ENCODE measurements at places on chromosomes 16 and 17.

- no peak for DNase-seq
Measured at GRCh38 chr17:17498606-17499301, 2.6 kb upstream of the RASD1 start.

- DNase-seq = no peak
Measured at GRCh38 chr16:2949705-2950352, 14.2 kb upstream of the KREMEN2 start.

GRCh38 chr17:55462711-55463110 lies 41.1 kb upstream of the MMD start:
- DNase-seq = no peak

DNA sequence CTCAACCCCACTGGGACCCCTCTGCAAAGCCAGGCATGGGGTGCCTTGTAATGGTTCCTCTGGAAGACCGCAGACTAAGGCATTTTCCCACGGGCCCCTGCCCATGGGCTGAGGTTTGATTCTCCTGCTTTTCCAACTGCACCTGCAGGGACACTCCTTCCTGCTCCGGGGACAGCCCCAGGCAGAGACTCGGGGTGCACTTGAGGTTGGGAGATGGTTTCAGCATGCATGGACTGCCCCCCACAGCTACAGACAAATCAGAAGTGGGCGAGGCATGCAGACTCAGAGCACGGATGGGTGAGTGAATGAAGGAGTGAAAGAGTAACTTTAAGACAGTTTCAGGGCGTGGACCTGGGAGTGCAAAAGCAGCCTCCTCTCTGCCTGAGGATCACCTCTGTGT lies 87.9 kb upstream of the RPL38 start:
- DNase-seq = no peak

- DNase-seq = no peak
Measured at GRCh38 chr16:50809561-50809960, 67.7 kb downstream of the CYLD start.

DNA sequence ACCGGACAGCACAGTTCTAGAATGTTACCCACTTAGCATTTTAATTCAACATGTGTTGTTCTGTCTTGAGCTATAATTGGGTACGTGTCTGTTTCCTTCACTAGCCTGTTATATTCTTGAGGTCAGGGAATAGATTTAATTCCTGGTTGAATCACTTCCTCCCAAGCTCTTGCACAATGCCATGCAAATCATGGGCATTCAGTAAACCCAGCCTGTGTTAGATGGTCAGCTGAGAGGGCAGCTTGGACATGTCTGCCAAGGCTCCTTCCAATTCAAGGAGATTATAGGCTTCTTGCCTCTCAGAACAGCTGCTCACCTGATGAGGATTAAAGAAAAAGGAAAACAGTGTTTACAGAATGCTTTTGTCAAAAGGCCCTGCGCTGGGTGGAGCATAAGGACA lies 12.6 kb downstream of the C1QTNF1 start:
- no peak for DNase-seq

- no peak for DNase-seq
Measured at GRCh38 chr16:86931410-86931941, 353.1 kb downstream of the FOXL1 start.

GRCh38 chr17:74447628-74448159 lies 15.8 kb downstream of the GPRC5C start:
- DNase-seq = no peak

DNA sequence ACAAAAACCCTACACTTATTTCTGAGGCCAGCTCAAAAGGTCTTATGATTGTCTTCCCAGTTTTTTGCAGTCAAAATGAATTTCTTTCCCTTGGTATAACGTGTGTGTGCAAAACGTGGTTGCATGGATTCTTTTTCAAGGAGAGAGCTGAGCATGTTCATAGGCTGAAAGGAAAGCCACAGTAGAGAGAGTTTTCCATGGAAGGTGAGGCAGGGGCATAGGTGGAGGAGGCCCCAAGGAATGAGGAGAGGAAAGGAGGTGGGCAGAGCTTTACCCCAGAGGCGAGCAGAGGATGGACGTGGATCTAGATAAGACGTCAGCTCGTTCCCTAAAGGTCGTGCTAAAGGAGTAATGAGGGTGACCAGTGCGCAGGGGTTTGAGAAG lies 22.8 kb downstream of the TRPV2 start:
- no peak for DNase-seq

GRCh38 chr17:65627891-65628643 lies 66.6 kb upstream of the AXIN2 start:
- peak; percentile 14 for DNase-seq

GRCh38 chr17:14760212-14760611 lies 459.3 kb downstream of the HS3ST3B1 start:
- DNase-seq = no peak

- DNase-seq = no peak
Measured at GRCh38 chr17:49523706-49524472, 28.8 kb downstream of the NGFR start.

- no peak for DNase-seq
Measured at GRCh38 chr16:81967358-81967757, 43.9 kb downstream of the SDR42E1 start.

GRCh38 chr16:66703406-66704215 lies 7.1 kb upstream of the CMTM4 start:
- no peak for DNase-seq

GRCh38 chr16:66260522-66261254 lies 105.8 kb upstream of the CDH5 start:
- DNase-seq = no peak

- DNase-seq = no peak
Measured at GRCh38 chr17:76547183-76547641, 7.4 kb downstream of the PRCD start.

DNA sequence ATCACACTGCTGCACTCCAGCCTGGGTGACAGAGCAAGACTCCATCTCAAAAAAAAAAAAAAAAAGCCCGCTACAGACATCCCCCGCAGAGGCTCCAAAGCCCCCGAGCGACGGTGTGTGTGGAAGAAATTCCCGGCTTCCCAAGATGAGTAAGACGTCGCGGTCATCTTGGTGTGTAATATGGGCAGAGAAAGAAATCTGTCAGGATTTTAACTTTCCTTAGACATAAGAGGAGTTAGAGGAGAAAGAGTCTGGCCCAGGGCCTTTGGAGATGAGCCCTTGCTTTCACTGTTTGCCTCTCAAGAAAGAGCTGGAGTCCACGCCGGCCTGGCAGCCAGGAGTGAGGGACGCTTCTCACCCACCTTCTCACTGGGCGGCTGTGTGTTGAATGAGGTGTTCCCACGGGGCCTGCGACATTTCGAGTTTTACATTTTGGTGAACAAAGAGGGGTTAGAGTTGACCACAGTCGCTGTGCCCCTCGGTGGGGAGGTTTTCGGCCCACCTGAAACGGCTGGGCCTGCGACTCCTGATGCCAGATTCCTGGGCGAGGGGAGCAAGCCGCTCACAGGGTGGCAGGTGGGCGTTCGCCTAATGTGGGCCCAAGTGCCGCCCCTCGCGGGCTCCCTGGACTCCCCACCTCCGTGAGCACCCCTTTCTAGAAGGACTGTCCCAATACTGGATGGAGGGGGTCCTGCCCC lies 17.9 kb downstream of the C1QTNF1 start:
- DNase-seq = no peak

- DNase-seq = no peak
Measured at GRCh38 chr16:81848306-81848853, 69.3 kb downstream of the PLCG2 start.

- no peak for DNase-seq
Measured at GRCh38 chr17:56815711-56816110, 18.0 kb downstream of the C17orf67 start.

DNA sequence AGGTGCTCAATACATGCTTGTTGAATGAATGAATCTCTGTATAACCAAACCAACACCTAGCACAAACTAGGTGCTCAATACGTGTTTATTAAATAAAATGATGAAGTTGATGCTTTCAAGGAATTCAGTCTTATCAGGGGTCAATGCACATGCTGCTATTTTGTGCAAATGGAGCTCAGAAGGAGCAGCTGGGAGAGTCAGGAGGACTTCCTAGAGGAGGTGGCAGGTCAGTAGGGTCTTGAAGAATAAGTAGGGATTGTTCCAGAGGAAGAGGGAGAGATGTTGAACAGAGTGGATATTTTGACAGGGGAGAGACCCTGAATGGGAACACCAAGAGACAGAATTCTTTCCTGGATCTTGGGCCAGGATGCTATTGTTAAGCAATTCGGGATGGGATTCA lies 92.7 kb upstream of the LHX1 start:
- no peak for DNase-seq

Measured in anterior cingulate cortex (tissue), 58 donors.